ENCODE measurements at places on chromosomes 1 and 21. TPM values are rescaled to one million over a fixed set of nuclear protein-coding genes. Genes with fewer than 3 reads are reported as not detected.

Gene SCP2
- 26.1 TPM for total RNA-seq

Gene GBP5
- total RNA-seq = 26.4 TPM

Gene TNFSF4
- total RNA-seq = 19.4 TPM

Gene SPATA21
- not detected for total RNA-seq

Gene DFFB
- 15.6 TPM for total RNA-seq

DNA sequence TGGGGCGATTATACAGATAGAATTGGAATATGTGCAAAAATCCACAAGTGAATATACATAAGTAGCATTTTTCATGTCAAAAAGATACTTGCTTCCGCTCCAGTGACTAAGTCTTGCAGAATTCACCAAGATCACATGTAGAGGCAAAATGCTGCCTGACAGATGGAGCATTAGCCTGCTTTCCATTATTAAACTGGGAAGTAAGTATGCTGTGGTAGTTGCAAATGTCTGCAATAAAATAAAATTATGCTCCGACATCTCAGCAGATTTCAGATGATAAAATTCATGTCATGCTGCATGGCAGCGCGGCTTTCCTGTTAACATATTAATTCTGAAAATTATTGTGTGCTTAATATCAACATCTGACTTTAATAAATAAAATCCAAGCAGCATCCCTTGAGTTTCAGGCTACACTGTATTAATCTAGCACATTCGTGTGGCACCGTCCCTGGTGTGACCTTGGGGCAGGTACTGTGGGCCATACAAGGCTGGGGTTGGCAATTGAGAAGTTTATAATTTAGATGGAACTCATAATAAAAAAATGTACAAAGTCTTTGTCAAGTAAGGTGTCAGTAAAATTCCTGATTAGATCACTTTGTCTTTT lies 366.4 kb upstream of the ZP4 start:
- DNase-seq = no peak

- DNase-seq = no peak
These were observed 6.8 kb upstream of the PPP1R15B start for GRCh38 chr1:204418174-204419063.

GRCh38 chr1:243849421-243850201 lies 432 bp downstream of the AKT3 start:
- DNase-seq = peak; percentile 53

DNA sequence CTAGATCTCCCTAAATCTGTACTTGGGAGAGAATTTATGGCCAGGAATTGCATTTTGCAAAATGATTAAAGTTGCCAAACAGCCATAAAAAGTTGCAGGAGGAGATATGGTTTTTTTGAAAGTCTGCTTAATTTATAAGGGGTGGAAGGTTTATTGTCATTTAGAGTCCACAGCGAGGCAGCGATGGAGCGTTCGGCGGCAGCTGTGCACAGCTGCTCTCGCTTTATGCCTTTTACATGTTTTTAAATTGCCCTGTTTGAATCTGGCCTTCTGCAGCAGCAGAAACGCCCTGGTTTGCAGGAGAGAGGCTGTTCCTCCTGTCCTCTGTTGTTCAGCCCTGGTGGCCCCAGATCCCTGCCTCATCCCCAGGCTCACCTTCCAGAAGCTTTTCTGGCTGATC lies 144.9 kb upstream of the POU3F1 start:
- no peak for DNase-seq
